Regular cardiac myocyte (primary cell): ENCODE measurements at places on chromosomes 7 and 10. TPM values are rescaled to one million over a fixed set of nuclear protein-coding genes. Genes with fewer than 3 reads are reported as not detected.

Gene MMP21
- total RNA-seq, result 0.28 TPM in 1 of 2 replicates, not detected in the other

Gene ERVW-1
- total RNA-seq, result not detected in 2 replicates

Gene AGR2
- total RNA-seq, result not detected in 2 replicates

Gene TMEM273
- 0.58 and 4.2 TPM in 2 replicates for total RNA-seq

Gene ADARB2
- total RNA-seq, result not detected in 2 replicates

Gene ANKIB1
- total RNA-seq, result 52.1 and 93.3 TPM in 2 replicates

Gene BLNK
- 0.28 TPM in 1 of 2 replicates, not detected in the other for total RNA-seq

Gene TRIM50
- not detected in 2 replicates for total RNA-seq

Gene TFPI2
- total RNA-seq, result 417 and 931 TPM in 2 replicates

Gene PPP1R9A
- total RNA-seq, result 0.56 and 0.77 TPM in 2 replicates

Gene TMEM72
- total RNA-seq, result not detected in 2 replicates
